ENCODE measurements at places on chromosomes 11 and 22.

DNA sequence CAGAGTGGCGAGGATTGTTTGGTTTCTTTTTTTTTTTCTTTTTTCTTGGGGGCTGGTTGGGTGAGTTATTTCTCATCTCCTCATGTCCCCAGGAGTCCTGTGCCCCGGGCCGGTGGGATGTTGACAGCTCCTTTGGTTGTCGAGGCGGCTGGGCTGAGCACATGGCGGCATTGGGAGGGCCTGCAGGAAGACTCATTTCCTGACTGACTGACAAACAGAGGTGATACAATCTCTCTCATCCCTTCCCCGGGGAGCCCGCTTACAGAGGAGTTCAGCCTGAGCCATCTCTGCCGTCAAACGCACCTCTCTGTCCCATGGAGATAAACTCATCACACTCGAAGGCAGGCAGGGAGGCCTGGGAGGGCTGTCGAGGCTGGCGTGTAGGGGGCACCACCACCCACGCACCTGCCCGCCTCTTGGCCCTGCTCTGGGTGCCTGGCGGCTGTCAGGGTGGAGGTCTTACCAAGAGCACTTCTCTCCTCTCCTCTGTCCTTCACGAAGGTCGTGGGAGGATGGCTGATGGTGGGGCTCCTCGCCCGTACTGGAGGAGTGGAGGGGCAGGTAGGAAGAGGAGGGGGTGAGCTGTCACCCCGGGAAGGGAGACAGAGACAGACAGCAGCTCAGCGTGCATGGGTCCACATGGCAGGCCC is 60.0 kb upstream of the NECTIN1 start:
- no peak for DNase-seq

- DNase-seq, result no peak
Observed at GRCh38 chr11:94469416-94469815, 24.2 kb downstream of the MRE11 start.

GRCh38 chr22:28102151-28102812 is 183.2 kb upstream of the PITPNB start:
- DNase-seq, result no peak

- DNase-seq, result no peak
Observed at GRCh38 chr11:76327202-76327601, 53.7 kb downstream of the THAP12 start.

- DNase-seq, result no peak
Observed at GRCh38 chr11:128316541-128317227, 270.7 kb downstream of the ETS1 start.

DNA sequence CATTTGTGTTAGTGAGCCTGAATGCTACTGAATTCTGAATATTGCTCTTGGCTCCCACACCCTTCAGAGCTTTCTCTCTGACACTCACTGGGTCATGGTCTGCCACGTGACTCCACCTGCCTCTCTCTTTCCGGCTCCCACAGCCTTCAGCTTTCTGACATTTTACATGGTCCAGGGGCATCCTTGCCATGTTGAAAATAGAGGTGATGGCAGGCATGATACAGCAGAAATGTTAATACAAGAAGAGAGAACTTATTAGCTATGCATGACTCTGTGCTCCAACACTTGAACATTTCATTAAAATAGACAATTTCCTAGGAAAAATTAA is 90.3 kb upstream of the CLDN5 start:
- no peak for DNase-seq

DNA sequence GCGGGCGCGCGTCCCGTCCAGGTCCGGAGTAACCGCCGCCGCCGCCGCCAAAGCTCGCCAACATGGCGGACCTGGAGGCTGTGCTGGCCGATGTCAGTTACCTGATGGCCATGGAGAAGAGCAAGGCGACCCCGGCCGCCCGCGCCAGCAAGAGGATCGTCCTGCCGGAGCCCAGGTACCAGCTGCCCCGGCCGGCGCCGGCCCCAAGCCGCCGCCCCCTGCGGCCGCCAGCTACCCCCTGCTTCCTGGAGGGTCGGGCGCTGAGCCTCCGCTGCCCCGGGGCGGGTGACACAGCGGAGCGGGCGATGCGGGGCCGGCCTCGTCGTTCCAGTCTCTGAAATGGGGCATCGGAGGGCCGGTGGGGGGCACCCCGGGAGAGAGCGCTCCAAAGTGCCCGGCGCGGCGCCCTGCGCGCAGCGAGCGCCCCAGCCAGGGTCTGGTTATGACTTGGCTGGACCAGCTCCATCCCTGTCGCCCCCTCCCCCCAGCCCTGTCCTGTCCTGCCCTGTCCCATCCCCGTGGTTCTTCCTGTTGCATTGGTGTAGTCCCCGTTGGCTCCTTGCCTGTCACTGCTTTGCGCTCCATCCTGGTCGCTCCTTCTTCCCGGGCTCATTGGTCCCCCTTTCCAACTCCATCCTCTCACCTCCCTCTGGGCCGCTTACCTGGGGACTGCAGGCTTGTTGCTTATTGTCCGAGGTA is 653 bp downstream of the GRK3 start:
- no peak for DNase-seq

DNA sequence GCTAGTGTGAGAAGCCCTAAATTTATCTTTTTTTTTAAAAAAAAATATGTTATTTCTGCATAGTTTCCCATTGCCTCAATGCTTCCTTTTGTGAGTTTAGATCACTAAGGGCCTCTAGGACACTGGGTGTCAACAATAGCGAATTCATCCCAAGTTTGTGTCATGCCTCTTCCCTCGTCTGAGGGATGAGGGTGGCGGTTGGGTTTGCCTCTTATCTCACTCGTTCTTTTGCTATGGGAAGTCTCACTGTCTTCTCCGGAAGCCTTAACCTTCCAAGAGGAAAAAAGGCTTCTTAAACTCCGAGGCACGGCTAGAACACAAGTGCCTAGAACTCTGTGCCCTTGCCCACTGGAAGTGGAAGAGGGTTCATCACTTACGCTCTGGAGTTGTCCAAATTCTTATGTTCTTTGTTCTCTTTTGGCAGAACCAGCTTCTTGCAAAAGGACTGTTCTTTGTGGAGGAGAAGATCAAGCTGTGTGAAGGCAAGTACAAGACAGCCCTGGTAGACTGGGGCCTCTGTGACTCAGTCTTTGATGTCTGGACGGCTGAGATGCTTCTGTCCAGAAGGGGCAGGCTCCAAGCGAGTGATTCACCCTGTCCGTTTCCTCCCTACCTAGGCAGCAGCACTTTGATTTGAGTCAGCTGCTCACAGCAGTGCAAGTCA is 78.5 kb downstream of the TRAF6 start:
- peak; percentile 99 for DNase-seq

GRCh38 chr22:24007253-24008021 is 2.2 kb upstream of the GSTT4 start:
- DNase-seq, result no peak

All from fibroblast of pulmonary artery (primary cell).